AG04449 (cell line): ENCODE measurements at places on chromosomes 1 and 21.
A peak's percentile ranks its signal among the peaks of the same experiment; 100 is the strongest.

GRCh38 chr1:175887981-175888428 is 144.6 kb upstream of the TNR start:
- no peak for DNase-seq

GRCh38 chr1:71593523-71593922 is 512.7 kb upstream of the ZRANB2 start:
- DNase-seq: no peak

GRCh38 chr1:202858789-202859414 is 30.0 kb downstream of the RABIF start:
- DNase-seq: no peak

DNA sequence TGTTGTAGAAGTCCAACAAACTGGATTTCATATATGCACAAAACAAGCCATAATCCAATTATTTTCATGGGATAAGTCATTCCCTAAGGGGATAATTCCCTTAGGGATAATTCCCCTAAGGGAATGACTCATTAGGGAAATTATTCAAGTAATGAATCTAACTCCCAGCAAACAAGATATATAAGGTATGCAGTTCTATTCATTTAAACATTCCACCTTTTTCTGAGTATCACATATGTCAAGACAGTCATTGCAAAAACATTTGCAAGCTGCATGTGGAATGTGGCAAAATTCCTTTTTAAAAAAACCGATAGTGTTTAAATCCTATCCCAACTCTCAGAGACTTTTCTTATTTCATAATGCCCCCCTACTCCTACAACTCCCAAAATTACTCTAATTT is 131.2 kb downstream of the AKT3 start:
- peak; percentile 79 for DNase-seq

DNA sequence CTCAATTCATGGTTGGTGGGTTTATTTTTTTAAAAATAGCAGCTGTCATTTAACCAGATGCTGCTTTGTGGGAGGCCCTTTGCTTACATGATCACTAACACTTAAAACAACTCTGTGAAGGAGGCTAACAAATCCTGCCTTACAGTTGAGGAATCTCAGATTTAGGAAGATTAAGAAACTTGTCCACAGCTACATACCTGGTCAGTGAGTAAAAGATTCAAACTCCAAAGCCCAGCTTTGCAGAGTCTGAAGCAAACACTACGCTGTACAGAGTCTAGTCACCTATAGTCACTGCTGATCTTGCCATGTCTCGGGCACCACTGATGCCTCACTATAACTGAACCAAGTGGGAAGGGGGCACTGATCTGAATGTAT is 535.4 kb downstream of the SMYD3 start:
- DNase-seq: no peak
